ENCODE measurements at places on chromosomes 4 and X.
A peak's percentile ranks its signal among the peaks of the same experiment; 100 is the strongest.

DNA sequence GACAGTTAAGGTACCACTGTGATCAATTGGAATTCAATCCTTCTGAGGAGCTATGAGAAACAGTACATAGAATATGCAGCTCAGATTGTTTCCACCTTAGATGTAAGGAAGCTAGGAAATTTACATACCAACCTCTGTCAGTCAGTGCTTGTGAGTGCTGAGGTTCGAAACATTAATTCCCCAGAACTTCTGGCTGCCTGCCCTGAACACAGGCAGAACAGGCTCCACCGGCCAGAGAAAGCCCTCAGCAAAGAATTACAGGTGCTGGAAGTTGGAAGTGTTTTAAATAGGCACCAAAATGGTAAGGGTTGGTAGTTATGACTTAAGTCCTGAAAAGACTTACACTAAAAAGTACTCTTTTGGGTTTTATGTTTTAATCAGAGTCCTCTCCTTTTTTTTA lies 651.8 kb downstream of the C4orf33 start:
- DNase-seq: no peak

DNA sequence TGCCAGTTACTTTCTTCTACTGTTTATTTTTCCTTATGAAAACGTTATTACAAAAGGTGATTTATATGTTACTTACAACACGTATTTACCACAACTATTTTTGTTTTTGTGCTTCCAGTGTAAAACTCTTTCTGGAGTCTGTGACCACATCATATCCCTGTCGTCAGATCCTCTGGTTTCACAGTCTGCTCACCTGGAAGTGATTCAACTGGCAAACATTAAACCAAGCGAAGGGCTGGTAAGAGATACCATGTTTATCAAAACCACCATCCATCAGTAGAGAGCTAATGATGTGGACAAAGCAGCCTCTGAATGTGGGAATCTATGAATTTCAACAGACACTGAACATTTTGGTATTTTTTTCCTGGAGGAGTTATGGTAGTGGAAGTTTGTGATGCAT lies 116.1 kb downstream of the CNKSR2 start:
- DNase-seq: no peak

DNA sequence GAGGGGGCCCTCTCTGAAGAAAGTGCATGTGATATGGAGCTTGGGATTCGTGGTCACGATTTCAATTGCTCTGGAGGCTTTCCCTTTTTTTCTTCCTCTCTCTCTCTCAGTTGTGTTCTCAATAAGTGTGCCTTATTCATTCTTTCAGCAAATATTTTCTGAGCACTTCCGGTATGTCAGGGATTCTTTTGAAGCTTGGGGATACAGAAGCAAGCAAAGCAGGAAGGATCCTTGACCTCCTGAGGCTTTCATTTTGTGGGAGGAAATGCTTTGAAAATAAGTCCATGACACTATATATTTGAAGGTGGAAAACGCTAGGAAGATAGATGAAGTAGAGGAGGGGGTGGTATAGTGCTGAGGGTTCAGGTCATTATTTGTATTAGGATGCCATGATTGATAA lies 12.6 kb upstream of the GABRE start:
- no peak for DNase-seq

DNA sequence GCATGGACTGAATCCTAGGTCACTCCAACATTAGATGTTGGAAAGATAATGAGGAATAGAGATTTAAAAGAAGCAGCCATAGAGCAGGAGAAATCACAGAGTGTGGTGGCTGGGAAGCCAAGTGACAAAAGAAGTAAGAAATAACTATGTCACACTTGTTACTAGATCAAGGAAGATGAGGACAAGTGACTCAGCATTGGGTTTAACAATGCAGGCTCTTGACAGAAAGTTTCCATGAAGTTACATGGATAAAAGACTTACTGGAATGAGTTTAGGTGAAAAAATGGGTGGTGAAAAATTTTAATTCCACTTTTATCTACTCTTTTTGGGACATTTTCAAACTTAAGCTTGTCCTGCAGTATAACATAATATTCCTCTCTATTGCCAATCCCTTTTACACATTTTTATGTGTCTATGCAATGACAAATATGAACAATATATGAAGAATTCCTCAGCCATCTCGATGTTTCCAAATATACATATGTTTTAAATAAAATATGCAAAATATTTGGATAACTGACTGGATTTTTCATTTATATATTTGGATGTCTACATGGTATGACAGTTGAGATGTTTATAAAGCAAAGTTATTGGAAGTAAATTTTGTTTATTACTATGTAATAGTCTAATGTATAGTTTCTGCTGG lies 462.6 kb downstream of the IL15 start:
- DNase-seq: no peak

DNA sequence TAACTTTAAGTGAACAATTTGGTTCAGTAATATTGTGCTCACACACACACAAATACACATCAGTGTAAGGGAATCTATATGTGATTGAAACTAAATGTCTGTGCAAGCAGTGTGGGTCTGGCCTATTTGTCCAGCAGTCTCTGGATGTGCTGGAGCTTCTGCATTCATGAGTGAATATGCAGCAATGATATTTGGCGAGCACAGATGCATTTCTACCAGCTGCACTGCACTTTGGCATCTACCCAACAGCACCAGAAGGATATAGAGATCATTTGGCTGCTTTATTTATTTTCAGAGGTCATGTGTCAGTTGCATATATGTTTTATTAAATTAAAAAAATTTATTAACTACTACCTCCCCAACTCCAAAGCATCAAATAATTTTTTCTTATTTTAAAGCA lies 613.4 kb upstream of the NR3C2 start:
- no peak for DNase-seq

DNA sequence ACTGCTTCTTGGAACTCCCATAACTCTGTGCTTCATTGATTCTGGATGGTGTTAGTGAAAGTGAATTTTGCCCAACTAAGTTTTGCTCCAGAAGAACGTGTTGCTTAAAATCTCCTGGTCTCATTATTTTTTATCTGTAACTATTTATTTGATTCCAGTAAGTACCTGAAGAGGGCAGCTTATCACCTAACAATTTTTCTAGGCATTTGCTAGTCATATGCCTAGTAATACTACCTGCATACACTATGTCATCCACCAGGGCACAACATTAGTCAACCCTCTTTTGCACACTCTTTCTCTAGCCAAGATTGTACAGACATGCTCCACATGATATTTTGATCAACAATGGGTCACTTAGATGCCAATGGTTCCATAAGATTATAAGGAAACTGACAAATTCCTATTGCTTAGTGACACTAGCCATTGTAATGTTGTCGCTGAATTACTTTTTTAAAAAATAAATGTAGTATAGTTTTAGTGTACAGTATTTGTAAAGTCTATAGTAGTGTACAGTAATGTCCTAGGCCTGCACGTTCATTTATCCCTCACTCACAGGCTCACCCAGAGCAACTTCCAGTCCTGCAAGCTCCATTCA lies 499.9 kb upstream of the AADAT start:
- peak; percentile 32 for DNase-seq

GRCh38 chr4:57614257-57614932 lies 504.2 kb upstream of the IGFBP7 start:
- DNase-seq: no peak

DNA sequence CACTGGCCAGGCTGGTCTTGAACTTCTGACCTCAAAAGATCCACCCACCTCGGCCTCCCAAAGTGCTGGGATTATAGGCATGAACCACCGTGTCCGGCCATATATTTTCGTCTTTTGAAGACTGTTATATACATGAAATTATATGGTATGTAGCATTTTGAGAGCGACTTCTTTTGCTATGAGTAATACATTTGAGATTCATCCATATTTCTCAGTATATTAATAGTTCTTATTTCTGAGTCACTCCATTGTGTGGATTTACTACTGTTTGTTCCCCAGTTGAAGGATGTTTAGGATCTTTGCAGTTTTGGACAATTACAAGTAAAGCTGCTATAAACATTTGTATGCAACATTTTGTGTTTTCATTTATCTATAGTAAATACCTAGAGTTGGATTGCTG lies 34.9 kb downstream of the GNL3L start:
- peak; percentile 8 for DNase-seq

GRCh38 chr4:183360161-183360919 lies 38.1 kb upstream of the CLDN24 start:
- peak; percentile 74 for DNase-seq

- DNase-seq: no peak
Measured at GRCh38 chr4:17187003-17187402, 288.6 kb upstream of the LDB2 start.

DNA sequence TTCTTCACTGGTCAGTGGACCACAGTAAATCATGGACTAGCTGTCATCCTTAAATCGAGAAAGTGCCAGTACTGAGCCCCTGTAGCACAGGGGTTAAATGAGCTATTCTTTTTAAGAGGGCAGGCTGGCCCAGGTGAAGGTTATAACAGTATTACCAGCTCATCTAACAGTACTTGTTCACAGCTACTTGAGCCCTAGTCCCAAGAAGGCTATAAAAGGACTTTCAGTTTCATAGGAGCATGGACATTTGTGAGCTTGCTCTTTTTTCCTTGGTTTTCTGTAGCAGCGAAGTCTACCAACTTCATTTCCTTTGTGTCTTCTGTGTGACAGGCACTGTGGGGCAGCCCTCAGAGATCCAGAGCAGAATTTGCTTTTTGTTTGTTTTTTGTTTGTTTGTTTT lies 61.0 kb downstream of the ARX start:
- DNase-seq: no peak

- DNase-seq: no peak
Measured at GRCh38 chr4:98656886-98657285, 1.5 kb downstream of the TSPAN5 start.

DNA sequence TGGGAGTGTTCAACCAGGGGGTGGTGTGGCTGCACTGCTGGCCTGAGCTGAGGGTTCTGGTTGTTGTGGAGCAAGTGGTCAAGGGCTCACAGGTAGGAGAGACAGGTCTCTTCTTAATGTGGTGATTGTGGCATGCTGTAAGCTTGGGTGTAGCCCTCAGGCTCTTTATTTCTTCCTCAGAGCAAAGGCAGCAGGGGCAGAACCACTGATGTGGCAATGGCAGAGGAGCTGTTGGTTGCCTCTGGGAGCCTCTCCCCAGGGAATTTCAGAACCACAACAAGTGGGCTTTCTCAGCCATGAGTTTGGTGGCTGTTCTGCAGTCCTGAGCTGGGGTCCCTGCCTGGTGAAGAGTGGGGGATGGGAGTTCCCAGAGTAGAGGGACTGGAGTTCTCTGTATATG lies 1017.2 kb downstream of the SH3BGRL start:
- no peak for DNase-seq

DNA sequence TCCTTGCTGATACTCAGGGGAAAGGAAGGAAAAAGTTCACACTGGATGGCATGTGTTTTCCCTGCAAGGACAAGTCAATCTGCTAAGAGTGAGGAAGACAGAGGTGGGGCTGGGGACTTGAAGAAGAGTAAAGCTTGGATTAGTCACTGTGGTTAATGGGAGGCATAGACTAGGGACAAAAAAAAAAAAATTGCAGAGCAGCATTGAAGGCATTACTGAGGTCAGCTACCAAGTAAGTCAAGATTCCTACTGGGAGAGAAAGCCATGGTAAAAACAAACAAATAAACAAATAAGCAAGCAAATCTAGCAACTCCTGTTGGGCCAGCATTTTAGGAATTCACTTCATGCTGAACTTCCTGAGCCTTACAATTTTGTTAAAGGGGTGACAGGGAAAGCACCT lies 58.2 kb upstream of the GPC4 start:
- DNase-seq: no peak
